Naive B cell (primary cell): ENCODE measurements at places on chromosomes 2 and 18.

GRCh38 chr18:3015204-3015592 is 2.3 kb upstream of the LPIN2 start:
- no peak for DNase-seq

DNA sequence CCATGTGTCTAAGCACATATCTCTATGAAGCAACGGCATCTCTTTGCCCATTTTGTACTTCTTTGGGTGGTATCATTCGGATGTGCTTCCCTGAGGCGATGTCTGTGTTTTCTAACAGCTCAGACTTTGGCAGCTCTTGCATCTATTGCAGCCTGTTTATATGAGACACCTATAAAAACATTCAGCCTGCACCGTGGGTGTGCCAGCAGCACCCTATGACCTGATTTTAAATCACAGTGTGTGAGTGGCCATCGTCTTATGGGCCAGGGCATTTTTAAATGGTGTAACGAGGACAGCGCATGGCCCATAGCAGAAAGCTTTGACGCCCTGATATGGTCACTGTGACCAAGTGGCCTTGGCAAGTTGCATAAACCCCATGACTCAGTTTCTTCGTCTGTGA is 12.9 kb downstream of the NPAS2 start:
- DNase-seq: no peak

DNA sequence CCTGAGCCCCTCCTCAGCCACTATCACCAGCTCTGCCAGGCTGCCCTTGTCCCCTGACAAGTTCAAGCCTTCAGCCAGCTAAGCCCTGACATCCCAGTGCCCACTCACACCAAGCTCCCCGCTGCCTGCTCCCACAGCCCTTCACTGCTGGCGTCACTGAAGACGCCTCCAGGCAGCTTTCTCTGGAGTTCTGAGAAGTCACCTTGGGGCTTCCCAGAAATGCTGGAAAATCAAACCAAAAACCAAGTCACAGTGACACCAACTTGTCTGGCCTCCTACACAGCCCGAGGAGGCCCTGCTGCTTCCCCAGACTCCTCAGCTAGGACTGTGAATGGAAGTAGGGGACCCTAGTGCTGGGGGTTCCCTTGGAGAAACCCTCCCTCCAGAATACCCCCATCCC is 2.2 kb upstream of the TNS1 start:
- no peak for DNase-seq

GRCh38 chr2:196601430-196602306 is 37.8 kb upstream of the CCDC150 start:
- DNase-seq: no peak

- no peak for DNase-seq
Observed at GRCh38 chr2:85189606-85190270, 56.5 kb downstream of the TCF7L1 start.

DNA sequence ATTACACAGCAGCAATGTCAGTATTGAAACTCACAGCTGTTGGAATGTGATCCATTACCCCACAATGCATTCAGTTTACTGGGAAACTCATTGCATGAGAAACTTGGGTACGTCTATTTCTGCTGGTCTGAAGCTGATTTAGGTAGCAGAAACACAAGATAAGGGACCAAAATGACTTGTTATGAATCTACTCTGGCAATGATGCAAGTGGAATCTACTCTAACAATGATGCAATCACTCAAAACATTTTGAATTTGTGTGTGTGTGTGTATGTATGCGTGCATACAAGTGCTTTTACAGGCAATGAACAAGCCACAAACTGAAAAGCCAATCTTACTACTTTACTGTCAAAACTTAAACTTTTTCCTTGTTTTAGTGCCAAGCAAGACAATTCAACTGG is 406.7 kb downstream of the ADCYAP1 start:
- no peak for DNase-seq

DNA sequence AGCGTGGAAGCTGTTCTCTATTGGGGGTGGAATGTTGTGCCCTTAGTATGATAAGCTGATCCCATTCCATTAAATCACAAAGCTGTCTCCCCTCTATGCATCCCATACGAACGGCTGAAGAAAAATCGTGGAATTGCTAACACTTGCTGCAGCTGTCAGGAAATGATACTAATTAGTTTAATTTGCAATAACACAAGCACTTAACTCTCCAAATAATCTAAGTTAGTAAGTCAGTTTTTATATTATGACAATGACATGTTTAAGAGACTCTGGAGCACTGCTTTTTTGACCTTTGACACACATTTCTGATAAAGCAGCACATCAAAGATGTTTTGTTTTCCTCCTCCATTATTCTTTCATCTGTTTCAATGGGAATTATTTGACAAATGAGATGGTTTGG is 123.7 kb upstream of the SATB2 start:
- no peak for DNase-seq

DNA sequence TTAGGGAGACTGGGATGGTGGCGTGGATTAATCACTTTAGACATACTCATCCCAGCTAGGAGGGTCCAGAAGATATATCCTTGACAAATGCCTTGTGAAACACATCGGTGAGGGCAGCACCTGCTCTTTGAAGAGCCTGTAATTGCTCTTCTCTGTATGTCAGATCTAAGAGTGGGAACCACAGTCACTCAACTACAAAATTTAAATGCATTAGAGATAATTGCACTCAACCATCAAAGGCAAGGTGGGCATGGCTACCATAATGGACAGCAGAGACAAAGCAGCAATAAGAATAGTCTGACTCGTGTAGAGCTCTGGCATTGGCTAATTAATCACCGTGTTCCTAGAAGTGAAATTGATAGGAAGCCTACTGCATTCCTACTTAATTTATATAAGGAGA is 96.8 kb downstream of the ERBB4 start:
- no peak for DNase-seq

GRCh38 chr2:84878896-84879583 is 1.8 kb downstream of the TRABD2A start:
- no peak for DNase-seq
